ENCODE measurements at places on chromosomes 16 and 17.

DNA sequence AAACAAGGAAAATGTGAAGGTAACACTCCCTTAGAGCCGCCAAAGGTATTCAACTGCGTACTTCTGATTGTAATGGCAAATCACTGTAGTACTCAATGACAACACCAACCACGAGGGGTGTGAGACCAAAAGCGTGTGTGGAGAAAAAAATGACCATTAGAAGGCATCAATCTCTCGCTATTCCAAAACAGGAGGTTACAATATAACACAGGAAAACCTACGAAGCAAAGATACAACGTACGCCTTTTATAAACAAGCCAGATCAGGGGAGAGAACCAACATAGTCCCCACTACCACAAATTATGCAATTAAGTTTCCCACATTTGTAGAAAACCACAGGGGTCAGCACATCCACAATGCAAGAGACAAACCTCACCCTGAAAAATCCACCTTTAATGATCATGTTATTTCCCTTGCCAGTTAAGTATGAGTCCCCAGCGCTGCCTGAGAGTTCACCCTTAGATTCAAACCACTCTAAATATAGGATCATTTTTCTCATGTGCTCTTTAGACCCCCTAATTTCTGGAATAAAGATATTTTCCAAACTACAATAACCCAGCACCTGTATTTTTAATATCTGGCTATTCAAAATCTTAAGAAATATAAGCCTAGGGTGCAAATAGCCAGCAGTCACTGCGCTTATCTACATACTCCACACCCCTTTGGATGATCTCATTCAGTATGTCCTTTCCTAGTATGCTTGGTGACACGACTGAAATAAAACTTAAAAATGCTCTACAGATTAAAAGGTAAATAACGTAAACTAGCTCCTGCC lies 12.4 kb downstream of the TEX14 start:
- no peak for DNase-seq

- DNase-seq: no peak
These were observed 1.0 kb downstream of the HOXB2 start for GRCh38 chr17:48543854-48544348.

GRCh38 chr17:65265276-65265675 lies 128.1 kb downstream of the RGS9 start:
- DNase-seq: no peak

DNA sequence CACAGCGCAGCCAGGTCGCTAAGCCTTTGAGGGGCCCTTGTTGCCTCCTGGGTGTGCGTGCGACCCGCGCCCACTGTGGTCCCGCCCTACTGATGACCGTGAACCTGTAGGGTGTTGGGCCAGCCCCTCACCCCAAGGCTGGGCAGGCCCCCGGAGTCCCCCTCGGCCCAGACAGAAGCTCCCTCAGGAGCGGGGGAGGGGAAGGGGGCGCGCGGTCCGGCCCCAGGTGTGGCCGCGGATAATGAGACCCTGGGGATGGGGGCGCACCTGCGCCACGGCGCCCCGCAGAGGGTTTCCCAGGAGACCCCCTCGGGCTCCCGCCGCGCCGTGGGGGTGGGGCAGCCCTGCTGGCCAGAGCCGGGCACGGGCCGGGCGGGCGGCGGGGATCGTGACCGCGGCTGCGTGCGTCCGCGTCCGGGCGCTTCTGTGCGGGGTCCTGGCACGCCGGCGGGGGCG lies 358 bp upstream of the ARHGDIG start:
- DNase-seq: no peak

Data from AG10803 (cell line).